ENCODE measurements at places on chromosomes 16 and 17.
A peak's percentile ranks its signal among the peaks of the same experiment; 100 is the strongest.

- DNase-seq, result no peak
Measured at GRCh38 chr16:14452066-14452465, 178.0 kb downstream of the PARN start.

DNA sequence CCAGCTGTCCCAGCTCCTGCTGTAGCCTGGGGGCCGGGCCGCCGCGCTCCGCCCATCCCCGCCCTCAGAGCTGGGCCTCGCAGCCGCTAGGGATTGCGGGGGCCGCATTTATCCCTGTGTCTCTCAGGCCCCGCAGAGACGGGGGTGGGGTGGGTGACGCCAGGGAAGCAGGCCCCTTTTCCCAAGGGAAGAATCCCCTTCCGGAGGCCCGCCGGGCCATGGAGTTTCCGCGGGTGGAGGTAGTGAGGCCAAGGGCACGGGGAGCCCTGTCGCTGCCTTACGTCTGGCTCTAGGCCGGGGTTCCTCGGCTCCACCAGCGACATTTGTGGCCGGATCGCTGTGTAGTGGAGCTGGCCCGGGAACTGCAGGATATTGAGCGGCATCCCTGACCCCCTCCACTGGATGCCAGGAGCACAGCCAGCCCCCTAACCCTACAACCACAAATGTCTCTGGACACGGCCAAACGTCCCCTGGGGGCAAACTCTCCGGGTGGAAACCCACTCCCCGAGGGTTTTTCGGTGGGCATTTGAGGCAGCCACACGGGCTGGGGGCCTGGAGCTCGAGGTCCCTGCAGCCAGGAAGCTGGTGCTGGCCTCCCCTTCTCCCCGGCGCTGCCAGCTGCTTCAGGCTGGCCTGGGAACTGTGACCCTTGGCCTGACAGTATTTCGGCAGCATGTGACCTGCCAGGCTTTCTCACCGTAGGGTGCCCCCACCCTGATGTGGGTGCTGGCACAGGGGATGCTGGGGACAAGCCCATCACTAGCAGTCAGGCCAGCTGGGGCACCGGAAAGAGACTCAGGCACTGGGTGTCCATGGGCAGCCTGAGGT lies 12.0 kb upstream of the CD300A start:
- no peak for DNase-seq

DNA sequence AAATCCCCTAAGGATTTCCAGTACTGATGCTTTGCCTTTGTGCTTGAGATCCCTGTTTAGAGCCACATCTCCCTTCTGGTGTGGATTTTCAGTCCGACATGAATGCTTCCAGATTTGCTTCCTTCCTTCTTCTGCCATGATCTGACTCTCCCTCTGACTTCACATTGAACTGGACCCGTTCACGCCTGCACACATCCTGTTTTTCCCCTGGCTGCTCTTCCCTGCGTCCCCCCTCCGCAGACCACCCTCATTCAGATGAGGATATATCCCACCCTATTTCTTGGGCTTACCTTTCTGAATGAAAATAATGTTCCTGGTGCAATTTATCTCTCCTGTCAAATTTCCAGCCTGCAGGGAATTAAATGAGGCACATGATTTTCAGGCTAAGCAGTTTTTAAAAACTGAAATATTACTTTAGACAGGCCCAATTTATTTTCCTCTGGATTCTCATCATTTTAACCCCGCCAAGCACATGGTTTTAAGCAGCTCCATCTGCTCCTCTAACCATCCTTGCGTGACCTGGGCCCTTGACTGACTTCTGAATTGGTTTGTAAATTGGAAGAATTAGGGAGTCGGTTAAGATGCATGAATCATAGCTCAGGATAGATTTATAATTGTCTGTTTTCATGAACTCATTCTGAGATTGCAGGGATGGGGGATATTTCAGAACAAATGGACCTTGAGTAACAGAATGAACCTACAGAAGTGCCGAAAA lies 59.2 kb downstream of the BMERB1 start:
- DNase-seq, result no peak

- DNase-seq, result no peak
Measured at GRCh38 chr17:74332017-74332650, 6.1 kb downstream of the KIF19 start.

DNA sequence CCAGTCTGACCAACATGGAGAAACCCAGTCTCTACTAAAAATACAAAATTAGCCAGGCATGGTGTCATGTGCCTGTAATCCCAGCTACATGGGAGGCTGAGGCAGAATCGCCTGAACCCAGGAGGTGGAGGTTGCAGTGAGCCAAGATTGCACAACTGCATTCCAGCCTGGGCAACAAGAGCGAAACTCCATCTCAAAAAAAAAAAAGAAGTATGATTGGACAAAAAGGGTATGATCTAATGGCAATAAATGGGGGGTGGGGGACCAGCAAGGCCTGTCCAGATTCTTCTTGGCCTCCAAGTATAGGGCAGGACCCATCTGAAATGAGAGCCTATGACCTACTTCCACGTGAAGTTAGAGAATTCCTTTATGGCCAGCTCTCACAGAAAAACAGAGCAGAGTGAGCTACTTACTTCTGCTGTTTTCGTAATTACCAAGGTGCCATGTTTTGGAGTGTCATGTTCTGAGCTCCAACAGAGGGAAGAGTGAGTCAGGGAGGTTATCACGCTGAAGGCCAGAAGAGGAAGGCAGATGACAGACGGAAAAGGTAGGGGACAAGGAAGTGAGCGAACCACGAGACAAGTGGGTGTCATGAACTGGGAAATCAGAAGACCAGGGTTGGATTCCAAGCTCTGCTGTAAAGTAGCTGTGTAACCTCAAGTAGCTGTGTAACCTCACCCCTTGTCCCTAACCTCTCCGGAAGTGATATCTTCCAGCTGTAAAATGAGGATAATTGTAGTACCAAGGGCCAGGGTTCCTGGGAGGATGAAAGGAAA lies 3.6 kb upstream of the ZMYND15 start:
- no peak for DNase-seq

DNA sequence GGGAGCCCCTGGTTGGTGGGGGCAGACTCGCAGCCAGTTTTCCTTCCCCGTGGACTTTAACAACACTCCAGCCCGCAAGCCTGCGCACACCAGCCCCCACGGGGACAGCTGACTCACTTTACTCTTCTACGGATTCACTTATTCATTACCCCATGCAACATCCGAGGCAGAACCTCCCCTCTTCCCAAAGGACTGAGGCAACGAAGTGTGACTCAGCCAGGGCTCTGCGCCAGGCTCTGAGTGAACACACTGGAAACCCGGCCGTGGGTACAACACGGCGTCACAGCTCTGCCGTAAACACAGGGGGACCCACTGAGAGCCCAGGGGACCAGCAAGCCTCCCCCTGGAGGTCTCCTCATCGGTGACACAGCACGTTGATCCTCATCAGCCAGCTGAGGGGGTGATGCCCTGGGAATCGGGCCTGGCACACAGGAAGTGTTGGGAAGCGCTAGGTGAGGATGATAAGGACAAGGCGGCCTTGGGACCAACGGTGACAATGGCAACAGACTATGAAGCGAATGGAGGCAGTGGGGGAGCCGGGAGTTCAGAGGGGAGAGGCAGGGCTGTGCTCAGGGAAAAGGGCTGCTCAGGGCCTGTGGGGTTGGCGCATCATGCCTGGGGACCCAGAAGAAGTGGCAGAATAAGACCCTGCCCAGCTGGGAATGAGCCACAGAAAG lies 14.6 kb downstream of the COTL1 start:
- no peak for DNase-seq

GRCh38 chr16:48112600-48112999 lies 43.2 kb downstream of the ABCC12 start:
- DNase-seq, result no peak

GRCh38 chr16:61295311-61295710 lies 740.9 kb downstream of the CDH8 start:
- DNase-seq, result no peak

GRCh38 chr17:40093580-40094201 lies 6.7 kb downstream of the NR1D1 start:
- DNase-seq, result no peak

DNA sequence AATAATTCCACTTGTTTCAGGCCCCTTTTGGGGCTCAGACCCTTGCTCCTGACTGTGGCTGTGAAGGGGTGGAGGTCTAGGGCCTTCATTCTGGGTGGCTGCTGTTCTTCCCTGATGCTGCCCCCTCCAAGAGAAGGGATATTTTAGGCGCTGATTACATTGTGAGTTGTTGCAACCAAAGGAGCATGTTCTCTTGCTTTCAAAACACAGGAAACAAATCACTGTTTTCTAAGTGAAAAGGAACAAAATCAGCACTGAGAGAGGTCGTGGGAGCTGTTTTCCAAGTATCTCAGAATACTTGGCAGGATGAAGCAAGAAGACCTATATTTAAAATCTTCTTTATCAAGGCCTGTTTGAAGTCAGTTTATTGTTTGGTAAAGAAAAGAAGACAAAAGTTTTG lies 25.3 kb upstream of the SEC14L1 start:
- DNase-seq, result no peak

DNA sequence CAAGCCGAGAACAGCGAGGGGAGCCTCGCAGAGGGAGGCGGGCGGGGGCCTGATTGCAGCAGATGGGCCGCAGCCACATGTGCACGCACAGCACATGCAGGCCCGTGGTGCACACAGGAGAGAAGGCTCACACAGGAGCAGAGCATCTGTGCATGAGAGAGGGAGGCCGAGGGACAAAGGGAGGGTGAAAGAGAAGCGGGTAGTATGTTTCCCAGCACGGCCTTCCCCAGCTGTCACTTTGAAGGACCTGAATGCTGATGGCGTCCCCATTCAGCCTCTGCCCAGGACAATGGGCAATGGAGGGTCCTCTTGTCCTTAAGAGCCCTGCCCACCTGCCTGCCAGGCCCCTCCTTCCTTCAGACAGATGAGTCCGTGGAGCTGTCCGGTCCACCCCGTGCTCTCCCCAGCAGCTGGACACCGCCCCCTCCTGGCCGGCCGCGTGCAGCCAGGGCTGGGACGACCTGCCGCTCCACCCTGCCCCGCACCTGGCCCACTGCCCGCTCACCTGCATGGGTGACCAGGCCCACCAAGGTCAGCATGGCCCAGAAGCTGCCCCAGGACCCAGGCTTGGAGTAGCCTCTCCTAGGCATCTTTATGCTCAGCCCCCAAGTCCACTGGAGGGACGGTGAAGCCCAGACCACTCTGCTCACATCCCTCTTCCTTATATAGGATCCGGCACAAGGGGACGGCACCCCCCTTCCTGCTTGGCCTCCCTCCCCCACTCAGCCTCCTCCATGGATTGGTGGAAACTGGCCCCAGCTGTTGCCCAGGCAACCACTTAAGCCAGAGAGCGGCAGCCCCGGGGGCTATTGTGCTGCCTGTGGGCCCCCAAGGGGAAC lies at the start of gene BTBD17:
Gene BTBD17, minus strand, starts transcription at position 639 of the 839 bp plus-strand sequence. Its CDS starts 49 bp downstream, at position 590.
- peak; percentile 65 for DNase-seq

GRCh38 chr17:79609049-79609589 lies 1.7 kb downstream of the RBFOX3 start:
- no peak for DNase-seq

Measured in GM10248 (cell line).